Anterior cingulate cortex (tissue), 58 donors: ENCODE measurements at places on chromosomes 12 and 14.
A peak's percentile ranks its signal among the peaks of the same experiment; 100 is the strongest.

DNA sequence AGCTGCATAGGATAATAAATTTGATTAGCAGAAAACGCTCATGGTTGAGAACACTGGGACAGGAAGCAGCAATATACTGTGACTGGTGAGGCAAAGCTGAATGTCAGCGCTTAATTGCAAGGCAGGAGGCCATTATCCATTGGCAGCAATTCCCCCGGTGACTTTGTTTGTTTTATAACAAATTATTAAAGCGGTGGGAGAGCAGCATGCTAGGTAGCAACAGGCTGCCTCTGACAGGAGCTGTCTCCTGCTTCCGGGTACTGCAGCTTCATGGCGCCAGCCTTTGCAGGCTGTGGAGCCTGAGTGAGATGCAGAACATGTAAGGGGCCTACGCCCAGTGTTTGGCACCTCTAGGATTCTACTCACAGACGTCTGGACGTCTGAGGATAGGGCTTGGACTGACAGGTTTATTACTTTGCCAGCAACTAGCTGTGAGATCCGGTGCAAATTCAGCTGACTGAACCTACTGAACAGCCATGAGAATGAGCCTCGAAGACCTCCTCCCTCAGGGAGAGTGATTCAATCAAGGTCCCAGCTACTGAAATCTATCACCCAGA, 82.1 kb upstream of the SSTR1 start:
- no peak for DNase-seq

GRCh38 chr14:34930591-34931091, 52.2 kb upstream of the SRP54 start:
- no peak for DNase-seq

- DNase-seq, result no peak
Measured at GRCh38 chr12:131586761-131587160, 124.1 kb upstream of the SFSWAP start.

DNA sequence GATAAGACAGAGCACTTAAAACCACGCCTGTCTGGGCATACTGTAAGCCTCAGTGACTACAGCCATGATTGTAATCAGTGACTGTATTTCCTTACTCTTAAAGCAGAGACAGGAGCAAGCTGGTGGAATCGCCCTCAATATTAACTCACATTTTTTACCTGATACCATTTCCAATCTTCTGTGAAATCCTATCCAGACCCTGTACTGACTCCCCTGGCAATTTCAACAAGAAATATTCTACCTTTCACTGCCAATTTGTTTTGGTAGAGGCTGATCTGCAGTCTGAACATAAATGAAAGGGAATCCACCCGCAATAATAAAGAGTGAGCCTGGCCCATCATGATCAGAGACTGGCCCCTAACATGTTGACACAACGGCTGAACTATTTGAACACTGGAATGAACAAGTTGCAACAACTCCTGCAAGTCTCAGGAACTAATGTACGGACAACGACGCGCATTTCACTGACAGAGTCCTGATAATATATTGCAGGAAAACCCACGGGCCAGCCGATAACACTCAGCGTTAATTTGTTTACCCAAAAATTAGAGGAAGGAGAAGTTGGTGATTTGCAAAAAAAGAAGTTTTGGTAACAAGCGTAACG, 195.5 kb upstream of the BTG1 start:
- no peak for DNase-seq

DNA sequence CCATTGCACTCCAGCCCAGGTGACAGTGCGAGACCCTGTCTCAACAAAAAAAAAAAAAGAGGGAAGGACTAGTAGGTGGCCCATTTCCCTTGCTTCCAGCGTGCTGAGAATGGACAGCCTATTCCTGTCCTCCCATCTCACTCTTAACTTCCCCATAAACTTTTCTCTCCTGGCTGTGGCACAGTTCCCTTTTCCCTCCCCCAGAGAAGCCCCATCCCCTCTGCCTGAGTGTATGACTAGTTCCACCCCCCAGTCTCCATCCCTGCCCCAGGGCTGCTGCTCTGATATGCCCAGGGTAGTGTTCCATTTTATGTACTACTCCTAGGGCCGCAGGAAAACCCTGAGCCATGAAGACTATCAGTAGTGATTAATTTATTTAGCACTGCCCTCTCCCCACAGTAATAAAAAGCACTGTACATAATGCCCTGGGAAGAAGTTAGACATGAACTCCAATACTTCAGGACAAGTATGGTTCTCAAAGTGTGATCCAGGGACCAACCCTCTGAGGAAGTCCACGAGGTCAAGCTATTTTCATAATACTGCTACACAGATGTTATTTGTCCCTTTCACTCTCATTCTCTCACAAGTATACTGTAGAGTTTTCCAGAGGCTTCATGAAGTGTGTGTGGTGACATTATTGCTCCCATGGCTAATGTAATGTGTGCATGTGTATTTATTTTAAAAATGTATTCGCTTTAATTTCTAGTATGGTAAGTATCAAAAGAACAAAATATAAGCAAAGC, 11.5 kb upstream of the CHD4 start:
- no peak for DNase-seq

DNA sequence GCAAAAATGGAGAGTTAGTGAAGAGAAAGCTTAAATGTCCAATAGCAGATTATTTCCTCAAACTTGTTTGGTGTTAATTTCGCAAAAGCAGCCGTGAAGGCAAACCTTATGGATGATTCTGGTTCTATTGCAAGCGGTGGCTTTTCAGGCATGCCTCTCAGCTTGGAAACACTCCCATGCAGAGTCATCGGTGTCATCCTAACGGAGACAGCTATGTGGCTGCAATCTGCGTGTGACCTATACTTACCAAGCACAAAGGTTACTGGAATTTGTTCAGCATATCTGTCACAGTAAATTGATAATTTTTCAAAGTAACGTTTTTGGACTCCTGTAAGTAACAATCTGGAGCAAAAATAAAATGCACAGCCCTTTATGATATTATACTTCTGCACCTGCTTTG, 5.0 kb downstream of the BEST3 start:
- no peak for DNase-seq

GRCh38 chr14:34957771-34958286, 25.0 kb upstream of the SRP54 start:
- no peak for DNase-seq

GRCh38 chr12:6620137-6620884, 13.1 kb upstream of the CHD4 start:
- no peak for DNase-seq

GRCh38 chr14:86088156-86088555, 558.2 kb downstream of the FLRT2 start:
- DNase-seq, result no peak

DNA sequence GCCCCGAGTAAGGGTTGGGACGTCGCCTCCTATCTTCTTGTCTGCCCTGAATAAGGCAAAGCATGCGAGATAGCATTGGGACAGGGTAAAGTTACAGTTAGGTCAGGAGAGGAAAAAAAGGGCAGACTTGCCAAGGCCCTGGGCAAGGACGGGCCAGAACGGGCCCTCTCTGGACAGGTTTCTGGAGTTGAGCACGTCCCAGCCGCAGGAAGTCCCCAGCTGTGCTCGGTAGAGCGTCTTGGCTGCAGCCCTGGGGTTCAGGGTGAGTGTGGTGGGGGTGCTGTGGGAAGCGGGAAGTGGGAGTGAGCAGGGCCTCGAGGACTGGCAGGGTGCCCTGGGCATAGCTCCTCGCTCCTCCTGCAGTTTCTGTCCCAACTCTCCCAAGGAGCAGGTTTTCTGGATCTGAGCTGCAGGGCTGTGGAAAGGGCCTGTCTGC, 5.4 kb downstream of the RPS6KL1 start:
- no peak for DNase-seq

- DNase-seq, result no peak
Measured at GRCh38 chr14:102532204-102532658, 22.7 kb upstream of the ANKRD9 start.

DNA sequence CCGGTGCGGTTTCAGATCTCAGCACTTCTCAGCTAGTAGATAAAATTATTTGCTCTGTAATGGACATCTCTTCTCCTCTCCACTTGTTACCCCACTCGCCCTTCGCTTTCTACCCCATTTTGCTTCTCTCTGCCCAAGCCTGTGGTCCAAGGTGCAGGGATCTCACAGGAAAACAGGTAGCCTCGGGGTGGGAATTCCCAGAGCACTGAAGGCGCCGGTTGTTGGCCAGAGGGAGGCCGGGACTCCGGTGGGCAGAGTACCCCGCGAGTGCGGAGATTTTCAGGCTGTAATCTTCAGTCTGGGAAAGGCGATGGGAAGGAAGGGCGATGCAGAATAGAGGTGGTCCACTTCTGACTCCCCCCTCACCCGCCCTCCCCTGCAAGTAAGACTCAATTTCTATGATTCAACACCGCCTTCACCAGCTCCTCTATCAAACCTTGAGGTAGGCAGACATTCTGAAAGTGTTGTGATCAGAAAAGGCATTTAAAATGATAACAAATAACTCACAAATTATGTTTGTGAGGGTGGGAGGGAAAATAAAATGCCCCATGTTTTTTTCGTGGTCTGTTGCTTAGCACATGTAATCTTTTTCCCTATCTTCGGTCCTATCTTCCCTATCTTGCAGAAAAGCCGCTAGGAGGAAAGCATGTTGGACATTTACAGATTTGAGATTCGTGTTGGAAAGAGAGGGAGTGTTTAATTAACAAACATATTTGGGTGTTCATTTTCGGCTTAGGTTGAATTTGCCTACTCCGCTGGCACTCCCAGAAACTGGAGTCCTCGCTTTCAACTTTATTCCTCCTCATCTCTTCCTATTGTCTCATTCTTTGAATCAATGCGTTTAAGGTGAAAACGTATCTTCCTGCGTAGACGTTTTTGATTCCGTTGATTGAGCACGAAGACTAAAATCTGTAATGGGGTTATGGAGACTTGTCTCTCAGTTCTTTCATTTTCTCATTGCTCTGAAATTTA, 8.5 kb downstream of the FOXG1 start:
- DNase-seq, result no peak

GRCh38 chr12:121366063-121366459, 13.8 kb upstream of the ANAPC5 start:
- no peak for DNase-seq

- DNase-seq, result peak; percentile 75
Measured at GRCh38 chr12:49974231-49974675, 1.5 kb downstream of the AQP6 start.

DNA sequence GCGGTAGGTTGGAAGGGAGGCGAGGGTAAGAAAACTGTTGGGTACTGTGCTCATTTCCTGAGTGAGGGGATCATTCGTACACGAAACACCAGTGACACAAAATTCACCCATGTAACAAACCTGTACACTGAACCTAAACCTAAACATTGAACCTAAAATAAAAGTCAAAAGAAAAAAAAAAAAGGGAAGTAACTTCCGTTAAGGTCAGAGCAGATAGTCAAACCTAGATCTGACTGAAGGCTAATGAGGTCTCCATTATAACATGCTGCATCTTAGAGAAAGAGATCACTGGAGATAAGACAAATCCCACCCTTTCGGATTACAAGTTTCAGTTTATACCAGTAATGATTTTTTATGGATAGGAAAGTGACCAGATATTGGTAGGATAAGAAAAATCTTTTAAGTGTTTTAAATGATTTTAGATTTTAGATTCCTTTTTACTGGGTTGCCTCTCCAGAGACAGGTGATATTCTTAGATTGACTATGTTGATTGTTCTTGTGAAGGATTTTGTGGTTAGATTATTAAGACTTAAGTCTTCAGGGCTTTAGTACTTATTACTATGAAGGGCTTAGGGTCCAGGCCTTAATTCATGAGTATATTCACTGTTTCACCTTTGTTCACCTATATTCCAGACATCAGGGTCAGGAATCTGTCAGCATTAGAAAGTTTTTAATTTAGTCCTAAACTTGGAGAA, 11.2 kb upstream of the NCKAP1L start:
- DNase-seq, result no peak

- DNase-seq, result no peak
Measured at GRCh38 chr14:95021588-95021987, 135.7 kb downstream of the DICER1 start.

DNA sequence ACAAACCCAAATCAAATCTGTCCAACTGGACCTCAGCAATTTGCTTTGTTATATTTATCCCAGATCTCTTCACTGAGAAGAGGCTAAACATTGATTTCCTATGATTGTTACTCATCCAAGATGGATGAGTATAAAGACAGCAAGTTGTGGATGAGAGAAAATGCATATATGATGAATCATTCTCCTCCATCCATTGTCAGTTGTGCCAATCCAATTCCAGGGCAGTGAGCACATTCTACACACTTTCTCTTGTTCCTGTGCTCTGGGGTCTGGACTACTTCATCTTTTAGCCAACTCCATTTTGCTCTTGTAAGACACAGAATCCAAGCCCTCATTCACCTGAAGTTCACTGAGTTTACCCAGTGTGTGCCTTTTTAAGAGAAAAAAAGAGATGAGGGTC, 105.7 kb downstream of the GCH1 start:
- DNase-seq, result no peak

GRCh38 chr14:69688299-69688649, 76.9 kb downstream of the SUSD6 start:
- DNase-seq, result peak; percentile 76

DNA sequence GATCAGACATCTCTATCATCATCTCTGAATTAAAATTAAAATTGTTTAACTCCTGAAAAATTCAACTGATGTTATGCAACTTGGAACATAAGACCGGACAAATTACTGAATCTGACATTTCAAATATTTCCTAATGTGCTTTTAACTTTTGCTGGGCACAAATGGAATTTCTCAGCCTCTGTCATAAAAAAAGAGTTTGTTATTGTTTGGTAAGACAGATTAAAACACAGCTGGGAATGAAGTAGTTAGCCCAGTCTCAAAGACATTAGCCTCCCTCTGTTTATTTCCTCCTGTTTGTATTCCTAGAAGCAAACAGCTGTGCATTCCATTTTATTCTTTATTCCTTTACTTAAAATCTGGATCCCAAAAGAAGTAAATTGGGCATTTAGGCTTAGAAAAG, 29.4 kb downstream of the PLEKHA5 start:
- no peak for DNase-seq

DNA sequence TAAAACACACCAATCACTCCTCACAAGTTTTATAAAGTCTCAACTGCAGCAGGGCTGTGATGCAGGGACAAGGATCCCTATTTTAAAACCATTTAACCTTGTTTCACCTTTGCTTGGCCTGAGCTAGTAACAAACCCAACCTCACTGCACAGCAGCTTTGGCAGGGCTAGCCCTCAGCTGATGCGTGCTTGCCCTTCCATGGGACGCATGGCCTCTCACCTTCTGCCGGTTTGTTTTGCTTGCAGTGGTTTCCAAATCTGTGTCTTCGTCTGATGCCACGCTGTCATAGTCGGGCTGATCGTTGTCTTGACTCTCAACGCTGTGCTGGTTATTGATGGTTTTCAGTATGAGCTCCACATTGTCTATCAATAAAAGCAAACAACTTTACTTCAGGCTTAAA, 43.3 kb downstream of the GIT2 start:
- DNase-seq, result no peak
